ENCODE measurements at places on chromosomes 1 and 21.

DNA sequence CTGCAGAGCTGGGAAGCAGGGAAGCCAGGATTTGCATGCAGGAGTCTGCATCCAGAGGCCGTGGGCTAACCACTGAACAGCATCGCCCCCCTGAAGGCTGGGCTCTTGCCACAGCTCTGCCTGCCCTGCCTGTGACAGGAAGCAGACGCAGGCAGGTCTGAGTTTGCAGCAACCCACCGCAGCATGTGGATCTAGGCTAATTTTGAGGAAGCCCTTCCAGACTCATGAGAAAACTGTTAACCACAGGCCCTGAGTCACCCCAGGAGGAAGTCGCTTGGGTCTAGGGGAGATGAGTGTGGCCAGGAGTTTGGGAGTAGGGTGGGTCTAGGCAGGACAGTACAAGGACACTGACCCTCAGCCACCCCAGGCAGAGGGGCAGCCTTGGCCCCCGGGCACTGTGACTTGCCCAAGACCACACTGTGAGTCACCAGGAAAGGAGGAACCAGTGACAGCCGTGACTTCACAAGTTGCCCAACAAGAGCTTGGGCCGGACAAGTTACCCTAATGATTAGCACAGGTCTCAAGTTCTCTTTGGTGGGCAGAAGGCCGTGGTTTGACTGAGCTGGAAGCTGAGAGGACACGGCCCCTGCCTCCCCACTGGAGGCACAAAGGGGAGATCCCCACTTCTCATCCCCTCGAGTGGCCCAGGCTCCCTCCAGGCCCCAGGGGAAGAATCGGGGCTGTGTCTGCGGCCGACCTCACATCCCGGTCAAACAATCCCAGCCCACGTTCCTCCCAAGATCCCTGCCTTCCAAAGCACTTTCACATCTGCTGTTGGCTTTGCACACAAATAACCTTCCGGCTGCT lies 826 bp downstream of the LAPTM5 start:
- no peak for DNase-seq

DNA sequence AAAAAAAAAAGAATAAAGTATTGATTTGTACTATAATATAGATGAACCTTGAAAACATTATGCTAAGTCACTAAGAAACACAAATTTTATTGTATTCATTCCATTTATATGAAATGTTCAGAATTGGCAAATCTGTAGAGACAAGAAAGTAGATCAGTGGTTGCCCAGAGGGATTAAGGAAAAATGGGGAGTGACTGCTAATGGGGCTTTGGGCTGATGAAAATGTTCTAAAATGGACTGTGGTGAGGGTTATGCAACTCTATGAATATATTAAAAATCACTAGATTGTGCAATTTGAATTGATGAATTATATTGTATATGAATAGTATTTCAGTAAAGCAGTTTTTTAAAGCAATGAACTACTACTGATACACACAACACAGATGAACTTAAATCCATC lies 10.0 kb downstream of the GDAP2 start:
- no peak for DNase-seq

- no peak for DNase-seq
Measured at GRCh38 chr1:26025517-26025916, 3.9 kb downstream of the EXTL1 start.

DNA sequence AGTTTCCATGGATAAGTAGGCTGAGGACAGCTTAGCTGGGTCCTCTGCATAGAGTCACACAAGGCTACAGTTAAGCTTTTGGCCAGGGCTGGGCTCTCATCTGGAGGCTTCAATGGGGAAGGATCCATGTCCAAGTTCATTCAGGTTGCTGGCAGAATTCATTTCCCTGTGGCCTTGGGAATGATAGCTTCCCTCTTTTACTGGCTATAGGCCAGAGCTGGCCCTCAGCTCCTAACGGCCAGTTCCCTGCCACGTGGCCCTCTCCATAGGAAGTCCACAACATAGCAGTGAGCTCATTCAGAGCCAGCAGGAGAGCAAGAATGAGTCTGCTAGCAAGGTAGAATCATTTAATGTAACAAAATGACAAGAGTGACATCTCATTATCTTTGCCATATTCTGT lies 15.1 kb upstream of the PODN start:
- no peak for DNase-seq
